ENCODE measurements at places on chromosomes 16 and 17.

DNA sequence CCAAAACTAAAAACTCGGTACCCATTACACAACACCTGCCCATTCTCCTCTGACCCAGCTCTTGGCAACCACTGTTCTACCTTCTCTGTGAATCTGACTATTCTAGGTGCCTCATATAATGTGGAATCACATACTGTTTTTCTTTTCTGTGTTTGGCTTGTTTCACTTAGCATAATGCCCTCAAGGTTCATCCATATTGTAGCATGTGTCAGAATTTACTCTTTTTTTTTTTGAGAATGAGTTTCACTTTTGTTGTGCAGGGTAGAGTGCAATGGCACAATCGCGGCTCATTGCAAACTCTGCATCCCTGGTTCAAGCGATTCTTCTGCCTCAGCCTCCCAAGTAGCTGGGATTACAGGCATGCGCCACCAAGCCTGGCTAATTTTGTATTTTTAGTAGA is 59.5 kb upstream of the RBL2 start:
- DNase-seq, result no peak

DNA sequence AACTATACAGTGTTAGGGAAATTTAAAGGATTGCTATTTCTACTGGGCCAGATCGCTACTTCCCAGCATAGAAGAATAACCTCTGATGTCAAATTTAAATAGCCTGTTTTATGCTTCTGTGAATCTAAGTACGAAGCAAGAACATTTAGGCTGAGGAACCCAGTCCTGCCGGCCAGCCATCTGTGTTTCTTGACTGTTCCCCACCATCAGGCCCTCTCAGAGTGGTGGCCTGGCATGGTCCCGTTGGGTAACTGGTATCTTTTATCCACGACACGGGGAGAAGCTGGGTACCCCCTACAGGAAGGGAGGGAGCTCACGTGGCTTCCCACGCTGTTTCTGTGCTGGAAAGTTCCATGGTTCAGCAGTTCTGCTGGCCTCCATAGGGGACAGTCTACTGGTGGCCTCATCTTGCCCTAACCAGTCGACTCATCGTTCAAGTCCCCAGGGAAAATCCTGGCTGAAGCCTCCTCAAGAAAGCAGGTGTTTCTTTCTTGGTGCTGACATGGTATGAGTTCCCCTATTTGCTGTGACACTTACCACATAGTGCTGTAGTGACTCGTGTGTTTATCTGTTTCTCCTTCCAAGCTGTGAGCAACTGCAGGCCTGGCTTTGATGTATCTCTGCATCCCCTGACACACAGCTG is 201.7 kb upstream of the NLRP1 start:
- no peak for DNase-seq

DNA sequence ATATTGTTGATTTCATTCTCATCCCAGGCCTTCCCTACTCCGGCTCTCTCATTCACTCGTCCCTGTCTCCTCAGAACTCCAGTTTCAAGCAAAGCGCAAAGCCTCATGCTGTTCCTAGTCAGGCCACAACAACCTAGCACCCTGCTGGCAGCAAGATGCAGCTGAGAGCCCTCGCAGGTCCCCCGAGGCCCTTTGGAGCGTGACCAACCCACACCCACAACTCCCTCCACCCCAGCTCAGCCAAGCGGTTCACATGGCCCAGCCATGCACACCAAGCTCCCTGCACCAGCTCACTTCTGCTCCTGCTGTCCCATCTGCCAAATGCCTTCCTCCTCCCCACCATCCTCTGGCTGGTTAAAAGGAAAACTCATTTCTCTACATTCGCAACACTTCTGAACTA is 195.8 kb downstream of the IRX5 start:
- DNase-seq, result no peak

DNA sequence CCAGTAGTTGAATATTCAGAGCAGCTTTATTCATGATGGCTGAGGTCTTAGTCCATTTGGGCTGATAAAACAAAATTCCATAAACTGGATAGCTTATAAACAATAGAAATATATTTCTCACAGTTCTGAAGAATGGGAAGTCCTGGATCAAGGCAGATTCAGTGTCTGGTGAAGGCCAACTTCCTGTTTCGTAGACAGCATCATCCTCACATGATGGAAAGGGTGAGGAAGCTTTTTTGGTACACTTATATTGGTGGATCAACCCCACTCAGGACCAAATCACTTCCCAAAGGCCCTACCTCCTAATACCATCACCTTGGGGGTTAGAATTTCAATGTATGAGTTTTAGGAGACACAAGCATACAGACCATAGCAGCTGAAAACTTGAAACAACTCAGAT is 224.2 kb downstream of the CYB561 start:
- no peak for DNase-seq

DNA sequence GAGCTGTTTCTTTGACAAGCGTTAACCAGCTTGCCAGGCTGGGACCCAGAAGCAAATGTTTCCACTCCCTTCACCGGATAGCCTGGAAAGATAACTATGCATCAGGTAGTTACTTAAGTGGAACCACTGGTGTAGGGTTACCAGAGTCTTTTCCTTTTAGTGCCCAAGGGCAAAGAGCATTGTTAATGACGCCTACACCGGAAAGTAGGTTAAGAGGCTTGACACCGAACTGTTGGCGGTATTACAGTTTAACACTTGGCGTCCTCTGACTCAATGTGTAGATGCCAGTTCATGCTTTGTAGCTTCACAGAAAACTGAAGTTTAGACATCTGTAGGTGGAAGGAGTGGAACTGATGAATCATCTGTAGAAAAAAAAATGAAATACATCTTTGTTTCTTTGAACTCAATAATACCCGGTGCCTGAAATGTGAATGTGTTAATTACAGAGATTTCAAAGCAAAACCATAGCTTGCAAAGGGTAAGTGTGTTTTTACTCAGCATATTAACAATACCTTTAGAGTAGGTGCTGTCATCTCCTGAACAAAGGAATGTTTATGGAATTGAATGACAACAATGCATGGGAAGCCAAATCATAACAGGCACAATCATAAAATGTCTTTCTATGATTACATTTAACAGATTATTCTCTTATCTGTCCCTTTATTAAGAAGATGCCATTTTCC is 426.7 kb upstream of the SALL1 start:
- no peak for DNase-seq

DNA sequence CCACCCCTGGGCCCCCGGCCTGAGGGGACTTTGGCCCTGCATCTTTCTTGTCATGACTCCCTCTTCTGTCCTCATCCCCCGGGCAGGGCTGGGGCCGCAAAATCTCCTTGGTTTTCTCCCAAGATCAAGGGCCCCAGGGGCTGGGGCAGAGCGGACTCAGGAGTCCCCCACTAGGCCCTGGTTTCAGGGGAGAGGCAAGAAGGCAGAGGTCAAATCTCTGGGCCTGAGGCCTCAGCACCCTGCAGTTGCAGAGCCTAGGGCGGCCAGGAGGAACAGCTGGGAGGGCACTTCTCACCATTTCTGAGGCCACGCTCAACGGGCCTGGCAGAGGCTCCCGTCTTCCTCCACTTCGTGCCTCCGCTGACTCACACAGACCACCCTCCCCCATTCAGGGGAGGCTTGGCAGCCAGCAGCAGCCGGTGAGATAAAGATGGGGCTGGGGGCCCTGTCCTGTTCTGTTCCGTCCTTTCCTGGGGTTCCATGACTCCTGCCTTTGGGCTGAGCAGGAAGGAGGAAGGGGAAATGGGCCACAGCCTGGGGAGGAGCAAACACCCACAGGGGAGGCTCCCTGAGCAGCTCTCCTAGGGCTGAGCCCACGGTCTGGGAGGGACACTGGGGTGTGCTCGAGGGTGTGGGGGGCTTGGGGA is 12.4 kb downstream of the ZSCAN10 start:
- no peak for DNase-seq

GRCh38 chr16:22634954-22635353 is 124.3 kb downstream of the NPIPB5 start:
- DNase-seq, result no peak

- DNase-seq, result no peak
Measured at GRCh38 chr17:79251824-79252223, 177.2 kb downstream of the ENGASE start.

GRCh38 chr17:75654176-75654575 is 12.8 kb downstream of the RECQL5 start:
- no peak for DNase-seq

GRCh38 chr16:79436885-79437284 is 163.7 kb downstream of the MAF start:
- DNase-seq, result no peak

GRCh38 chr17:75721463-75722011 is 278 bp downstream of the ITGB4 start:
- DNase-seq, result no peak

DNA sequence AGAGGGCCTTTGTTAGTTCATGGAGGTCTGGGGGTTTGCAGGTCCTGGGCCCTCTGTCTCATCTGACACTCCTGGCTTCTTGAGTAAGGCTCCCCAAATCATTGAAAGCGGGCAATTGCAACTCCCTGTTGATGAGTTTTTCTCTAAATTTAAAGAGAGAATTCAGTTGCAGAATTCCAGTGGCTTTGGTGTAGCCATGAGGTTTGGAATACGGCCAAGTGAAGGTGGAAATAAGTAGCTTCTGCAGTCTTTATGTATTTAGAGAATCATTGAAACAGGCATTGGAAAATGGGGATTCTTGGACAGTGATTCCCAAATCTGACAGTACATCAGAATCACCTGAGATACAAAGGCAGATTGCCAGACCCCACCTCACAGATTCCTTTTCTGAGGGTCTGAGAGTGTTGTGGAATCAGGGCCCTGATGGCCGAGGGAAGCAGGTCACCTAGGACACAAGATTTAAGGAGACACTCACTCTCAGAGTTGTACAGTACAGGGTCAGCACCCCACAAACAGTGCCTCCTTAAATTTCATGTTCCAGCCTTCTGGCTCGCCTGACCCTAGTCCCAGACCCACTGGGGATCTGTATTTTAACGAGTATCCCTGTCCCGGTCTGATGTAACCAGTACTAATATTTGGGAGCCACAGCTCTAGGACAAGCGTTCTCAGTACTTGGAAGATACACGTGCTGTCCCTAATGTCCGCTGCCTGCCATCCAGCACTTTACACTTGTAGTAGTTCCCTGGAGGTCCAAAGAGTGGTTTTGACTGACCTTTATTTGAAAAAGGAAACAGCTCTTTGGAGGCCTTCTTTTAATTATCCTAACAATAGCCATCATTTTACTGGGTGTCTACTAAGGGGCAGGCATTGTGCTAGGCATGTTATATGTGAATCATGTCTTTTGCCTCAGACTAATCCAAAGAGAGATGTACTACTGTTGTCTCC is 37.8 kb downstream of the YPEL2 start:
- no peak for DNase-seq

DNA sequence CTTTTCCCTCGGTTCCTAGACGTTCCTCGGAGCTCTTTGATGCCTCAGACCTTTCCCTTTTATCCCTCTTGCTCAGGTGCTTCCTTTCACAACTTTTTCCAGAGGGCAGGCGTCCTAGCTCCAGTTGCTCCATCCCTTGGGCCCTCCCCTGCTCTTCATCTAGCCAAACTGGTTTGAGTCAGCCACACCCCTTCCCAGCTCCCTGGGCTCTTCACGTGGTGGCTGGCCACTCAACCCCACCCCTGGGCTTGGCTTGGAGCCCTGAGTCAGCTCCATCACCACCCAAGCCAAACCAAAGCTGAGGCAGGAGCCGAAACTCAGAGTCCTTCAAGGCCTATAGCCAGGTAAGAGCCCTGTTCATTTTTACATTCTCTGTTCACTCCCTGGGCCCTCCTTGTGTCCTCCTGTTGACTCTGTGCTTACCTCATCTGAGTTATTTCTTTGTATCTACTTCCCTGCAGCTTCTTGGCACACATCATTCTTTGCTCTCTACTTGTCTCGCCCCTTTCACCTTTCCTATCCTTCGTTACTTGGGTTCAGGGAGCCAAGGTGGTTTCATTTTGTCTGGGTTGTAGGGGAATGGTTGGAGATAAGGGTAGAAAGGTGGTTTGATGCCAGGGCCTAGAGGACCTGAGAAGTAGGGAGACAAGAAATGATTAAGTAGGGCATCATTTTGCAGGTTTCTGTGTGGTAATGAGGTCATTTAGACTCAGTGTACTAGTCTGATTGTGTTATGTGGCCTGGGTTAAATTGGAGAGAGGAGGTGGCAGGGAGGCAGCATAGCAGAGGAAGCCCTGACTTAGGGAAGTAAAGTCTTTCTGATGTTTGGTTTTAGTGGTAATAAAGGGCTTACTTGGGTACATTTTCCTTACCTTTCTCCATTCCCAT is 7.6 kb upstream of the PHKG2 start:
- DNase-seq, result no peak

GRCh38 chr17:37848690-37849616 is 75.3 kb upstream of the TBC1D3K start:
- no peak for DNase-seq

DNA sequence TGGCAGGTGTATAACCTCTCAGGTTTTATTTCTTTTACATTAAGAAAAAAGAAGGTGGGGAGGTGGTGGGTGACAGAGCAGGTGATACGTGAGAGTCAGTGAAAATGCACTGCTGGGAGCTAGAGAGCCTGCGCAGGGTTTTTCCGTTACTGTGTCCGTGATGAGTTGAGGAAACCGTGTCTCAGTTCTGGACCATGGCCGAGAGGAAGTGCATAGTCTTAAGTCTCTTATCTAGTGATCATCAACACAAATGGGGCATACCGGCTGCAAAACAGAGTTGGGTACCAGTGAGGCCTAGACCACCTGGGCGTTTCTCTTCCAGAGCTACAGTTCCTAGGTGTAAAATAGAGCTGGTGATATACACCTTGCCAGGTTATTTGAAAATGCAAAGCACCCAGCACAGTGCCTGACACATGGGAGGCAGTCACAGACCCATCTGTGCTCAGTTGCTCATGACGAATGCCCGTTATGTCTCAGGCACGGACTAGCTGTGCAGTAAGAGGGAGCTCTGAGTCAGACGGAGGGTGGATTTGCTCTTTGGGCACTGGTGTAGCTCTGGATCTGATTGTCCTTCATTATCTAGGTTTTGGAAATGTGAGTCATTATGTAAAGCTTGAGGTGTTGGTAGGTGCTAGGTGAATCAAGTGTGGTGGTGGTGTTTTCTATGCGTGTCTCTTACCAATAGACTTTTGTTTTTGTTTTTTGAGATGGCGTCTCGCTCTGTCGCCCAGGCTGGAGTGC is 60.9 kb downstream of the RPTOR start:
- no peak for DNase-seq

DNA sequence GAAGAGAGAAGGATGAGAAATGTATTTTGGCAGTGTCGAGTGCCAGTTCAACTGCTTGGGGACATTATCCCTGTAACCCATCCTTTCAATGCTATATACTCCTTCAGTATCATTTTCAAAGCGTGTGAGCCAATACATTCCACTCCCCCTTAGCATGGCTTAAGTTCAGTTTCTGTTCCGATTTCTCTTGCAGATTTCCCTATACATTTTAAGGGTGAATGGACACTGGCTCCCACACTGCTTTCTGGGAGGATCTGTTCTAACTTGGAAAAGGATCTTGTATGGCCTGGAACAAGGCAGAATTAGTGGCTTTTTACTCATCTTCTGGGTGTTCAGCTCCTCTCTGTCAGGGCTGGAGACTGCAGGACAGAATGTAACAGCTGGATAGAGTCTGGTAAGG is 333.8 kb downstream of the HAPSTR1 start:
- no peak for DNase-seq

- no peak for DNase-seq
Measured at GRCh38 chr16:51392521-51393187, 241.6 kb upstream of the SALL1 start.

Measured in hypothalamus (tissue), 51 donors.